Adrenal gland (tissue), 19 donors: ENCODE measurements at places on chromosomes 5 and 9. TPM values are rescaled to one million over a fixed set of nuclear protein-coding genes. Genes with fewer than 3 reads are reported as not detected.

ENTREP1 gene
- 13.3 TPM for polyA plus RNA-seq

LIFR gene
- 10.2 TPM for polyA plus RNA-seq

IL3 gene
- polyA plus RNA-seq = not detected

LCP2 gene
- polyA plus RNA-seq = 17.1 TPM

ALDH1A1 gene
- 249 TPM for polyA plus RNA-seq

HAND1 gene
- 1.4 TPM for polyA plus RNA-seq

SCGB3A2 gene
- polyA plus RNA-seq = not detected

SUSD3 gene
- 1.7 TPM for polyA plus RNA-seq

ESM1 gene
- polyA plus RNA-seq = 1.3 TPM

PCDHAC2 gene
- polyA plus RNA-seq = 0.07 TPM
